Retina (tissue), 1 donor: ENCODE measurements at places on chromosomes 11 and 22.
A peak's percentile ranks its signal among the peaks of the same experiment; 100 is the strongest.

DNA sequence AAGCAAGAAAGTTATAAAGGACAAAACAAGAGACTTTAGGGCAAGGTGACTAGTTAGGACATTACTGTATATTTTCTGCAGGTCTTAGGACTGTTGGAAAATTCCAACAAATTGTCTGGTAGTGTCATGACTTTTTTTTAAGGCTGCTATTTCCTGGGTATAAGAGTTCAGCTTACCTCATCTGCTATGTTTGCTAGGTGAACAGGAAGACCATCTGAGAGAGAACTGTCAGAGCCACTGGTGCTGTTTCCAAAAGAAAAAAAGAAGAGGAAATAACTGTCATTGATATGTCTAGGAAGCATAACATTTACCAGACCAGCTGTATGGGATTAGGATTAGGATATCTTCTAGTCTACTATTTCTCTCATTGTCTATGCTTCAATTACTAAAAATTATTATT lies 26.3 kb upstream of the MTCH2 start:
- no peak for DNase-seq

- DNase-seq: no peak
Measured at GRCh38 chr11:71096751-71097388, 155.5 kb downstream of the SHANK2 start.

GRCh38 chr11:10352921-10353550 lies 48.2 kb downstream of the ADM start:
- DNase-seq: no peak

- no peak for DNase-seq
Measured at GRCh38 chr11:61442616-61443015, 12.7 kb downstream of the SDHAF2 start.

GRCh38 chr11:13313005-13313819 lies 35.6 kb downstream of the BMAL1 start:
- DNase-seq: no peak

DNA sequence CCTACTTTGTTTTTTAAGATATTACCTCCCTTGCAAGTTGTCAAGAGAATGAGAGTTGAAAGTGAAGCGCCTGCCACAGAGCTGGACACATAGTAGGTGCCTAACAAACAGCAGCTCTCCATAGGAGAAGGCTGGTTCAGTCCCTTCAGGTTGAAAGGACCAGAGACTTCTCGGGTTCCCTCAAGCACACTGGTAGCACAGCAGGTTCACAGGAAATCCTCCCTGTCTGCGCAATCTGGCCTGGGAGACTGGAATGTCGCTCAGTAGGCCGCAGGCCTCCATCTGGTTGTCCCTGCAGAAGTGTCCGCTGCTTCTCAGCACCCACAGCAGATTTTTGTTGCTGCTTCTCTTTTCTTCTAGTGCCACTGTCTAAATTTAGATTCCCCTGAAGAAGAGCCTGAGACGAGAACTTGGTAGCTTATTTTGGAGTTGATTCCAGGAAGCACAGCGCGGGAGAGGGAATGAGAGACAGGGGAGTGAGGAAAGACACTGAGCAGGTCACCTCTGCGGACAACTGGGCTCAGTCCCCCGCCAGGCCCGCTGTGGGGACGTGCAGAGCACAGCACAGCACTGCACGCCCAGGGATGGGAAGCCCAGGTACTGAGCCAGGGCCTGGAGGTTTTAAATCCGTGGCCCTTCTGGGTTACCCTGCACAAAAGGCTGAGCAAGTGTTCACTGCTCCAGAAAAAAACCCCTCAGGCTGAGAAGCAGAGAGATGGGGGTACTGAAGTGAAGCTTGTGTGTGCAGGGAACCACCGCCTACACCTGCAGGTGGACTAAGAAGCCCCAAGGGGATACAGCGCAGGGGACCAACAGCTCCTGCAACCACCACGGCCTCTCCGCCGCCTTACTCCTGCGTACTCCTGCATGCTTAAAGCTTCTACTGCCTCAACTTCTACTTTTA lies 31.6 kb downstream of the RBX1 start:
- no peak for DNase-seq

- DNase-seq: no peak
Measured at GRCh38 chr11:125926682-125927081, 19.2 kb upstream of the VSIG10L2 start.

DNA sequence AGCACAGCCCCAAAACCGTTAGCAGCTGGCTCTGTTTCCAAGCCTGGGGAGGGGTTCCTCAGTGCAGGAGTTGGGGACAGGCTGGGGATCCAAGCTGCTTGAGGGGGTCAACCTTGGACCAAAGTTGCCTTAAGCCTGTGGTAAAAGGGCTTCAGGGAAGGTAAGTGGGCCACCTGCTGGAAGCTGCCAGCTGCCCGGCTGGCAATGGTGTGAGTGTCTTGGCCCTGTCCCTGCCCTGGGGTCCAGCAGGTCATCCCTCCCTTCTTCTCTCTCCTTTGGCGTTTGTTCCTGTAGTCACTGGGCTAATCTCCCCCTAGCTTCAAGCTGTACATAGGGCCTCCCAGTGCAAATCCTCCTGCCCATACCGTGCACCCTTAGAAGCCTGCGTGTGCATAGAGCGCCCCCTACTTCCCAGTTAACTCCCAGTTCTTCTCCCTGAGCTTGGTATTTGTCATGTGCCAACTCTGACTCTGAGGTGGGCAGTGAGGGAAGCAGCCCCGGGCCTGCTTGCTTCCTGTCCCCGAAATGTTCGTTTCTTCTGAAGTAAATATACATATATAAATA lies 4.4 kb downstream of the TMEM258 start:
- DNase-seq: peak; percentile 47

DNA sequence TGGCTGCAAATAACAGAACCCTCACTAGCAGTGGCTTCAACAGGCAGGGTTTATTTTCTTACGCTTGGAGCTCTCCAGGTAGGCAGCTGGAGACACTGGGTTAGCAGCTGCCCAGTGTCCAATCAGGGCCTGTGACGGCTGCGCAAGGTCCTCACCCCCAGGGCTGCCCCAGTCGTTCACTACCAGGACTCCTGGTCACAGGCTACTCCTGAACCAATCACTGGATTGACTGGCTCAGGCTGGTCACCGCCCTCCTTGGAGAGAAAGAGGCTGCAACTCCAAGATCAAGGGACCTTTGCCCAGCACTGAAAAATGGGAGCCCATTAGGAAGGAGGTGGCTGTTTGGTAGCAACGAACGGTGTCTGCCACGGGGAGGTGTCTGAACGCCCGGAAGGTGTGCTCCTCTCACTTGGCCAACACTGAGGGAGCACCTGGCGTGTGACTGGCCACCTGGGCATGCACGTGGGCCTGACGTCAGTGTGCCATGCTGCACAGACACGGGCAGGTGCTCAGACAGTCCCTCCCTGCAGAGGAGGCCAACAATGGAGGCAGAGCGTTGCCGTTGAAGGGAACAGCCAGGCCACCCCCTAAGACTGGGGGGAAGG lies 5.1 kb downstream of the ARSA start:
- DNase-seq: no peak

DNA sequence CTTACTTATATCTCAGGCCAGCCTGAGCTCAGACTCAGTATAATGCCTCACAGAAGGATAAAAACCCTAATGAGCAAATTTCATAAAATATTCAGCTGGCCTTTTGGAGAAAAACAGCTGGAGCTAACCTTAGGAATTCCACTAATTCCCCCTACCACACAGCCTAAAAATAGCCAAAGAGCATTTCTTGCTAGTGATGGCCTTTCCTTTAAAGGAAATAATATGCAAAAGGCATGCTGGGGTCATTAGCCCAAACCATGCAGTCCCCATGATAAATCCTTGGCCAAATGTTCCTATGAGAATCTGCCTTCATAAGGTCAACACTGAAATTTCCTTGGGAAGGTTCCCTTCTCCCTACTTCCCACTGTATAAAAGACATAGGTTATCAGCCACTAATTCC lies 38.2 kb downstream of the SYTL2 start:
- no peak for DNase-seq

DNA sequence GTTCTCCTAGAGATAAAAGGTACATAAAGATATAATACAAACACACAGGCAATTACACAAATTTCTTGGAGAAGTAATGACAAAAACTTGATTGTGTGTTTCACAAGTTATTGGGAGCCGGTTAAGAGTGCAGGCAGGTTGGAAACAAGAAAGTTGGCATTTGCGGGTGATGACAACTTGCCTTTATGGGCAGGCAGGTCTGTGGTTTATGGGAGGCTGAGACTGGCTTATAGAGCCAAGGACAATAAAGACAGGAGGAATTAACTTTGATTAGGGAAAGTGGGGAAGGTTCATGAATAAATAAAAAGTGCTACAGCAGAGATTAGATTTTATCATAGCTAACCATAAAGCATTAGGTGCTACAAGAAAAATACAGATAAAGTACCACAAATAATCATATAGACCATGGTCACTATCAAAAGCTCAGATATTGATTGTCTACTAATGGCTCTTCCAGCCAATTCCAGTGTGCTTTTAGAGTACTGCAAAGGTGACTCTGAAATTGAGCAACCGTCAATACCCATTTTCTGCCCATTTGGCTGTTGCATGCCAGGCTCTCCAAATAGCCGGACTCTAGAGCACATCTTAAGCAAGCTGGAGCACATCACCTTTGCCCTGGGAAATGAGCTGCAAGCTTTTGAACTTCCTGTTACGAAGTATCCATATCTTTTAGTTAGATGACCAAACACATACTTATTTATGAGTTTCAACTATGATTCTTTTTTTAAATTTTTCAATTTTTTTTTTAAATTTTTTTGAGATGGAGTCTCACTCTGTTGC lies 33.9 kb upstream of the GAB2 start:
- DNase-seq: no peak

DNA sequence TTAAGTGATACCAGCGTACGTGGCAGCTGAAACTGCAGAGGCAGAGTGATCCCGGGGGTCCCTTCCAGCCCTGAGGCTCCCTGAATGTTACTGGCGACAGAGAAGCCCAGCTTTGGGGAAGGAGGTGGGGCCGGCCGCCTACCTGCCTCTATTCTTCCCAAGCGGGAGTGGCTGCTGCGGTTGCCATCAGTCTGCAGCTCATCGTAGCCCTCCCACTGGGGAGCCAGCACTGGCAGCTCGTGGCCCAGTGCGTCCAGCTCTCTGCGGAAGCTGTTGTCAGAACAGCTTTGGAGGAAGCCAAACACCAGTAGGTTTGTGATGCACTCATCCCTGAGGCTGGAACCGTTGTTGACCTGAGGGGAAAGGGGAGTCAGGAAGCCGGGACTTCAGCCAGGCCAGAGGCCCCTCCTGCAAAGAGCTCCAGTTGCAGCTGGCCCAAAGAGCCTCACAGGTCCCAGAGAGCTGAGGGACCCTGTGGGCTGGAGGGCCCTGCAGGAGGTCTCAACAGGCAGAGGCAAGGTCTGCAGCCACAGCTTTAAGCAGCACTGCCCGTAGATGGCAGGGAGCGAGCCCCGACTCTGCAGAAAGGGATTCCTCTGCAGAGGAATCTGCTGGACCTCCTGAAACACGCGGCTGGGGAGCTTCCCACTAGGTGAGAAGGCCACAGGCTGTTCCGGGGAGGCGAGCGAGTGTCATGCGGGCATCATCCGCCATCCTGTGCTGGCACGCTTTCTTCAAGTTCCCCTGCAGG lies 30.4 kb downstream of the BID start:
- peak; percentile 24 for DNase-seq

DNA sequence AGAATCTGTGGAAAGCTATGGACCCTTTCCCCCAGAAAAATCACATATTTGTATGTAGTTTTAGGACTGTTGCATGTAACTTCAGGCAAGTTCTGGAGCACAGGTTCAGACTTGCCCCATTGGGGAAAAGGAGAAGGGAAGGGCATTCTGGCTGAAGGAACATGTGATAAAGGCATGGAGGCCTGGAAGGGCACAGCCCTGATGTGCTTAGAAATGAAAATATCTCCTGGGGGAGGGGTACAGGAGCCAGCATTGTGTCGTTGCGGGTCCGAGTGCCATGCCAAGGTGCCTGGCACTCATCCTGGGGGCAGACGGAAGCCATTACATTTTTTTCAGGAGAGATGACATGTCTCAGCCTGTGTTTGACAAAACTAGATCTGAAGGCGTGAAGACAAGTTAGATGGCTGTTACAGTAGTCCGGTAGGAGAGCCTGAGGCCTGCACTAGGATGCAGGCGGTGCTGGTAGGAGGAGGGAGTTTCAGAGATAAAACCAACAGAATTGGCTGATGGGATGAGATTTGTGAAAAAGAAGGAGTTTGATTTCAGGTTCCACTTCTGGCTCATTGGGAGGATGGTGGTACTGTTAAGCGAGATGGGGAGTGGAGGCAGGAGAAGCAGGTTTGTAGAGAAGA lies 96.9 kb downstream of the TEAD1 start:
- DNase-seq: no peak

DNA sequence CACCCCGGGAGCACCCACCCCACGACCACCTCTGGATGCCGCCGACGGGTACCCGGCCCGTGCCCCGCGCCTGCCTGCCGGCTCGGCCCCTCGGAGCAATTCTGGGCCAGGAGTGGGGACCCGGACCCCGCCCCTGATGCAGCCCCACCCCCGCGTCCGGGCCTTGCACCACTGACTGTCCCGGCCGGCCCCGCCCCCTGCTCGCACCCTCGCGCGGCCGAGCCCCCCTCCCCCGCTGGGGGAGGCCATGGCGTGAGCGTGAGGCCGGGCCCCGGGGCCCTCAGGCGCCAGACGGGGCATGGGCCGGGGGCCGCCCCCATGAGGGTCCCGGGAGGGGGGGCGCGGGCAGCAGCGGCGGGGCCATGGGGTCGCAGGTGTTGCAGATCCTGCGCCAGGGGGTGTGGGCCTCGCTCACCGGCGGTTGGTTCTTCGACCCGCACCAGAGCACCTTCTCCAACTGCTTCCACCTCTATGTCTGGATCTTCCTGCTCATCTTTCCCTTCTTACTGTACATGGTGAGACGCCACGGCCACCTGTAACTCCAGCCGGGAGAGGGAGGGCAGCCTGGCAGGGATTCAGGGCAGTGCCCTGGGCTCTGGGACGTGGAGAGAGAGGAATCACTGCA lies 486 bp downstream of the PCNX3 start:
- no peak for DNase-seq

GRCh38 chr11:111633756-111634362 lies 31.6 kb downstream of the SIK2 start:
- DNase-seq: peak; percentile 4

DNA sequence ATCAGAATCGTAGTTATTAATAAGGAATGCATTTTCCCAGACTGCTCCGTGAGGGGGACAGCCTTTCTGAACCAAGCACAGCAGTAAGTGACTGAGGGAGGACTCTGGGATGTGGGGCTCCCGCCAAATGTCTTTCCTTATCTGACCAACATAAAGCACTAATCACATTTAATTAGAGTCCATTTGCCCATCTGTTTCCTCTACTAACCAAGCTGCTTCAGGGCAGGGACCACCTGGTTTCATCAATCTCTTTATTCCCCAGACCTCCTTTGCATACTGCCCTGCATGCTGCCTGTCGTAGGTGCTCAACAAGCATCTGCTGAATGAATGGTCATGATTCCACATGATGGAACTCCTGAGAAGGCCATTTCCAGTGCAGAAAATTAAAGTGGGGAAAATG lies 29.4 kb downstream of the SMCO4 start:
- peak; percentile 53 for DNase-seq
